Activated CD8-positive, alpha-beta T cell treated with anti-CD3 and anti-CD28 coated beads for 36 hours (primary cell): ENCODE measurements at places on chromosomes 5 and 9. TPM values are rescaled to one million over a fixed set of nuclear protein-coding genes. Genes with fewer than 3 reads are reported as not detected.

SPAAR gene
- total RNA-seq: not detected

DDX4 gene
- total RNA-seq: not detected

DNA sequence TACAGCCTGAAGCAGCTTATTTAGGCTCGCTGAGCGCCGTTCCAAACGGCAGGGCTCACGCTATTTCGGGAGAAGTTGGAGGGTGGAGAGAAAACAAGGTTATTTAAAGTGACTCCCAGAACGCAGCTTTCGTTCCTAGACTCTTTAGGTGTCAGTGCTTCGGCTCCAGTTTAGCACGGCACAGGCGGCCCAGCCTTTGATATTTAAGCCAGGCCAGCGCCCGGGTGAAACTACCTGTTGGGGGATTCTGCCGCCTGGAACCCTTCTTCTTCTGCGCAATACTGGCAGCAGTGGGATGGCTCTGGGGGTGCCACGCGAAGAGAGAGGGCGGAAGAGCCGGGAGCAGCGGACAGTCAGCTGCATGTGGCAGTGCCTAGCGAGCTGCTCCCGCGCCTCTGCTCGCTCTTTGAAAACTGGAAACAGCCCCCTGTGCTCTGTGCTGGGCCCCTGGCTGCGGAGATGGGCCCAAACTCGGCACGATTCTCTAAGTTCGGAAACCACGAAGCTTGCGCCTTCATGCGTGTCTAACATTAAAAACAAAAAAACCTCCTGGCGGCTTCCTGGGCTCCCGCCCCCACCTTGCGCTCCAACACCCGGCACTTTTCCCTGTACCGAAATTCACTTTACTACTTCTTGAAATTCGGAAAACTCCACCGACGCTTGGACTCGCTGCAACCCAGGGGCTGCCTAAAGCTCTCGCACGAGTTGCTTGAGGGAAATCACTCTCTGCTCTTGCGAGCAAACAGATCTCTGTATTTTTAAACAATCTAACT lies 34.6 kb upstream of the NFIB start:
- H3K4me3 ChIP-seq: no peak overlapping the region
- no peak for DNase-seq
- no peaks in the 10 kb centered on the region for H3K4me1 ChIP-seq
- peaks cover 55% of the 10 kb centered on the region for H3K27me3 ChIP-seq
- no peaks in the 10 kb centered on the region for H3K36me3 ChIP-seq
- no peak overlapping the region for H3K27ac ChIP-seq

DNA sequence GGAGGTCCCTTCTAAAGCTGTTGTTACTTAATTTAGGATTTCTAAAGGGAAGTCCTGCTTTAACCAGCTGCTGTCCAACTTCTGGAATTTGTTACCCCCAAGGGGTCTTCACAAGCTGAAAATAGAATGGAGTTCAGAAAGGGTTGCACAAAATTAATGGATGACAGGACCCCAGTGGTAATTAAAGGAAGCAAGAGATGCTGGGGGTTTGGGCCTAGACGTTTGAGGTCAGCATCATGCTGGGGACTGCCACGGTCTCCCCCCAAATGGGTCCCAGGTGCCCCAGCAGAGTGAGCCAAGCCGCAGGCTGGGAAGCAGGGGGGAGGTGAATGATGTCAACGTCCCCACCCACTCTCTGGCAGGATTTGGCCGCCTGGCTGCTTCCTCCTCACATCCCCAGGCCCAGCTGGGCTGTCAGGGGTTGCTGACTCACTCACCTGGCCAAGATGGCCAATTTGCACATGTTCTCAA lies 97.5 kb upstream of the ARAP3 start:
- no peaks in the 10 kb centered on the region for H3K36me3 ChIP-seq
- DNase-seq: peak; percentile 62
- peaks cover 4% of the 10 kb centered on the region for H3K27me3 ChIP-seq
- H3K4me3 ChIP-seq: no peak overlapping the region
- no peak overlapping the region for H3K27ac ChIP-seq

DNA sequence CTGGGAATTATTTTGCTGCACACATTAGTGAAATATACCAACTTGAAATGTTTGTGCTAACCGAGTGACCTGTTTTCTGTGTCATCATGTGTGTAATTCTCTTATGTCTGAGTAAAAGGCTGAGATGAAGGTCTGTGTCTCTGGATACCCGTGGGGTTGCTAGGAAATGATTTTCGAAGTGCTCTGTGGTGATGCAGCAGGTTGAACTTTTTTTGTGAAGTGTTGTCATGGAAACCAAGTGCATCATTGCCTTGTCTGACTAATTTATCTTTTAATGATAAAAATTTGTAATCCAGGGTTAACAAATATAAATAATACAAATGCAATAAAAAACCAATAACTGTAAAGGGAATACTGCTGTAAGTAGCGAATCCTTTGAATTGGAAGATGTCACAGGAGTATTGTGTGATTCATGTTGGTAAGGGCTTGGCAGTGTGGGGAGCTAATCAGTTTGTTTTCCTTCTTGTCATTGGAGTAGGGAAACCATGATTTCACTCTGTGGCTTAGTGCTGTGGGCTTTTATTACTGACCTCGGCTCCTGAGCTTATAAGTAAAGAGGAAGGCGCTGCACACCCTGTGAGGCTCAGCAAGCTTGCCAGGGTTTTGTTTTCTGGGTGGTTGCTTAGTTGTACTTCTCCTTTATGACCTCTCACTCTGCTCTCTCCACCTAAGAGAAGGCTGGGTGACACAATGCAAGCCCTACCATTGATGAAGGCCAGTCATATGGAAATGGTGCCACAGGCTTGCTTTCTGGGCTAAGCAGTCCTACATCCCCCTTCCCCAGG lies 22.3 kb downstream of the PDE8B start:
- no peak overlapping the region for H3K4me3 ChIP-seq
- H3K27ac ChIP-seq: no peak overlapping the region
- no peaks in the 10 kb centered on the region for H3K36me3 ChIP-seq
- peaks cover 22% of the 10 kb centered on the region for H3K27me3 ChIP-seq
- no peak for DNase-seq
